ENCODE measurements at places on chromosomes 5 and 9.

DNA sequence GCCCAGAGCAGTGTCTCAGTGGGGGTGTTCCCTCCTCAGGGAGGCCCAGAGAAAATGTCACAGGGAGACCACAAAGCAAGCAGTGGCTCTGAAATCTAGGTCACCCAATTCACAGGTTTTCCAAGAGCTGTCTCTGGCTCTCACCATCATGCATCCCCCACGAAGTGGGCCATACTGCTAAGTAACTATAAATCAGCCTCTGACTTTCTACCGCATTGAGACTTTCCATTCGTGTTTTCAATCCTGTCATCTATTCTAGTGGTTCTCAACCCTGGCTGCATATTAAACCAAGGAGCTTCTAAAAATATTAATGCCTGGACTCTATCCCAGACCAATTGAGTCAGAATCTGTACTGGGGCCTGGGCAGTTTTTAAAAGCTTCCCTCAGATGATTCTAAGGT, 2.0 kb upstream of the C1QTNF3 start:
- DNase-seq = no peak

GRCh38 chr5:38615981-38616451, 59.6 kb upstream of the LIFR start:
- no peak for DNase-seq

DNA sequence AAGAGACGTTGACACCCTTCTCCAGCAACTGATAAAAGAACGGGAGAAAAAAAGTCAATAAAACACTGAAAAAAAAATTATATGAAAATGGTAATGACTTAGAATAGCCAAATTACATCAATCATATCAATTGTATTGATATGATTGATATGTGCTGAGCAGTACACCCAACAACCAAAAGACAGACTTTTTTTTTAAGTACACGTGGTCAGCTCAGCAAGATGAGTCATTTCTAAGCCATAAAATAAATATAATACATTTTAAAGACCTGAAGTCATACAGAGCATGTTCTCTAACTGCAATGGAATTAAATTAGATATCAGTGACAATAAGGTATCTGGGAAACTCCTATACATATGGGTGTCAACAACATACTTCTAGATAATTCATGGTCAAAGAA, 30.9 kb upstream of the OLFM1 start:
- DNase-seq = no peak

GRCh38 chr9:134436379-134436762, 110.1 kb downstream of the RXRA start:
- no peak for DNase-seq

GRCh38 chr5:143231416-143231815, 172.1 kb downstream of the NR3C1 start:
- DNase-seq = no peak

GRCh38 chr5:79111960-79112702, 522 bp downstream of the BHMT start:
- DNase-seq = peak; percentile 48

- no peak for DNase-seq
These were observed 17.2 kb upstream of the TENT2 start for GRCh38 chr5:79595086-79595485.

DNA sequence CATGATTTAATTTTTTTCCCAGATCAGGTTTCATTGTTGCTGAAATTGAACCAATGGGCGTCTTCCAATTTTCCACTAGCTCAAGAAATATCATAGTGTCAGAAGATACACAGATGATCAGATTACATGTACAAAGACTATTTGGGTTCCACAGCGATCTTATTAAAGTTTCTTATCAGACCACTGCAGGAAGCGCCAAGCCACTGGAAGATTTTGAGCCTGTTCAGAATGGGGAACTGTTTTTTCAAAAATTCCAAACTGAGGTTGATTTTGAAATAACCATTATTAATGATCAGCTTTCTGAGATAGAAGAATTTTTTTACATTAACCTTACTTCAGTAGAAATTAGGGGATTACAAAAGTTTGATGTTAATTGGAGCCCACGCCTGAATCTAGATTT, 251.6 kb downstream of the ADGRV1 start:
- DNase-seq = no peak

DNA sequence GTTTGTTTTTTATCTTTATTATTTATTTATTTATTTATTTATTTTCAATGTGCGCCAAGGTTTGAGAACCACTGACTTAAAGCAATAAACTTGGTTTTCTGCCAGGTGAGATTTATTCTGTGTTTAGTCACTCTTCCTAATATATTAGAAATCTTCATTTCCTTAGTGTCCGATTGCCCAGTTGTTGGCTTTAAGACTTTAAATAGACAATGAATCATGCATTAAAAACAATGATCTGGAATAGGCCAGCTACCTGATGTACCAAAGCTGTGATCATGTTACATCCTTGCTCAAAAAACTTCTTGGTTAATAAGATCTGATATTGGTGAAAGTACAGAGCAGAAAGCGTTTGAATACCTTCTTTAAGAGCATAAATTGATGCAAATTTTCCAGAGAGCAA, 52.1 kb upstream of the ERBIN start:
- no peak for DNase-seq

DNA sequence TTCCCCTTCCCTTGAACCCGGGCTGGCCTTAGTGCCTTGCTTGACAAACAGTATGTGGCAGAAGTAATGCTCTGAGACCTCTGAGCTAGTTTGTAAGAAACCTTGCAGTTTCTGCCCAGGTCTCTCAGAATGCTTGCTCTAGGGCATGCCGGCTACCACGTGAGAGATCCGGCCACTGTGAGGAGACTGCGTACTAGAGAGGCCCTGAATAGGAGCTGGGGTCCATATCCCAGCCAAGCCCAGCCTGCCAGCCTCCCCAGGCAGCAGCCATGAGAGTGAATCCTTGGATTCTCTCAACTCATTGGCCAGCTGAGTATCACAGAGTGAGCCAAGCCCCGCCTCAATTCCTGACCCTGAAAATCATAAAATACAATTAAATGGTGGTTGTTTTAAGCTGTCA, 16.0 kb upstream of the COL15A1 start:
- no peak for DNase-seq

DNA sequence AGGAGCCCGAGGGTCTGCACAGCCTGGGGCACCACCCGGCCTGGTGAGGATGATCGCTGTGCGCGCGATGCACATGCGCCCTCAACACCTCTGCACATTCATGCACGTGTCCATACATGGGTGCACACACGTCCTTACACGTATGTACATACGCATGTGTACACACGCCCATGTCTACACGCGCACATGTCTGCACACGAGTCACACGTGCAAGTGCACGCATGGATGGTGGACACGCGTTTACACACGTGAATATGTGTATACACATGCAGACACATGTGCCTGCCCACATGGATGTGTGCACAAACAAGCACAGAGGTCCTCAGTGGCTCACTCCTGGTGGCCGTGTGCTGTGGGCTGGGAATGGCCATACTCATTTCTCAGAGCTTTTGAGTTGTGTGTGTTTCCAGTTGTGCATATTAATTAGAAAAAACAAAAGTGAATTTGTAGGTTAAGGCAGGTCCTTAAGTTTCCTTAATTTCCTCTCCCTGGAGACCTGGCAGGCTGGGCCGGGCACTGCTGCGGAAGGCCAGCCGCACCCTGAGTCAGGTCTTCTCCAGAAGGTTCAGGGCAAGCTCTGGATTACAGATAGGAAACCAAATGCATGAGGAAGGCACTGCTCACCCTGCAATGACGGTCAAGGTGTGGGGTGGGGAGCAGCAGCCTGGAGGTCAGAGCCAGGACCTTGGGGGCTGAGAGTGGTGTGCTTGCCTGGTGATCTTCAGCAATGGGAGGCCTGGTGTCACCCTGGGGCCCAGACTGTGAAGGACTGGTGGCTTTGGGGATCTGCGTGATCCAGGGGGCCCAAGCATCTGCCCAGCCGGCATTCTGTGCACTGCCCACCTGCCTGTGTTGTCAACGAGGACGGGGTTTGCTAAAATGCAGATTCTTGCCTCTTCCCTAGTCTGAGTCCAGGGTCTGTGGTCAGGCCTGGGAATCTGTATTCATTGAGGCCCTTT, 1.3 kb upstream of the RNU6ATAC start:
- DNase-seq = no peak

DNA sequence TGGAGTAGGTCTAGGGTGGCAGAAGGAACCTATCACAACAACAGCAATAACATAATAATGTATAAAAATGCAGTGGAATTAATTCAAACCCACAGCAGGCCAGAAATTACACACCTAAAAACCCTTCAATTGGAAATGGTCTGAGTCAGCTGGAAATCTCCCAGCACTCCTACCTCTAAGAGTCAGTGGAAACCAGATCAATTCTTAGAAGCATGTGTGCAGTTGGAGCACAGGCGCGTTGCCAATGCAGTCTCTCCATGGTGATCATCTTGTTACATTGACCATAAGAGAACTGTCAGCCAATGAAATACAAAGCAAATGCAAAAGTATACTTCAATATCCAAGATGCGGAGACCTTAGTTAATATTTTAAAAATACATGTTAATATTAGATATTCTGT, 15.1 kb upstream of the CSNK1G3 start:
- DNase-seq = no peak

DNA sequence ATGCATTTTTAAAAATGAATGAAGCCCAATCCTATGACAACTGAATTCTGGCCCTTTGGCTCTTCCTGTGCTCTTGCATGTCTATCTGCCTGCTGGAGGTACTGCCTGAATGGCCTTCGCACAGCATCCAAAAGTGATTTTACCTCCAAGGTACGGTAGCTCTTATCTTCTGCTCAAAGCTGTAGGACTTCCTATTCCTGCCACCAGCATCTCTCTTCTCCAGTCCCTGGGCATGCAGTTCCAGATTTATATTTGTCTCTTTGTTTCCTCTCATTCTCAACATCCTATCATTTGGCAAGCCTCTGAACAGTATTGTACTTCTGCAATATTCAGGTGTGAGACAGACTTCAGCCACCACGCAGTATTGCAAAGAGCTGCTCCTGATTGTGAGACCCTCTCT, 43.7 kb upstream of the SH3GL2 start:
- no peak for DNase-seq

DNA sequence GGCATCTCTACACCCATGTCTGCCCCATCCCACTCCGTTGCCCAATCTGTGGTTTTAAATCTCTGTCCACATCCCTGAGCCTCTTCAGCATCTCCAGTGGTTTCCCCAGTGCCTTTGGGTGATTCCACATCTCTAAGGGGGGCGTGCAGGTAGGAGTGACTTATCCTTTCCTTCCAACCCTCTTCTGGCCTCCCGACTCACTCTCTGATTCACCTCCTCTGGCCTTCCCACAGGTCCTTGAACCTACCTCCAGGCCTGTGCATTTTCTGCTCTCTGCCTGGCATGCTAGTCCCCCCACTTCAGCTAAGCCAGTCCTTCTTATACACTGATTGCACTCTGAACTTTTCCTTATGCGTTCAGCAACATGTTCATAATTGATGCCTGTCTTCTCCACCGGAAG, 99.0 kb downstream of the RALGPS1 start:
- DNase-seq = no peak

DNA sequence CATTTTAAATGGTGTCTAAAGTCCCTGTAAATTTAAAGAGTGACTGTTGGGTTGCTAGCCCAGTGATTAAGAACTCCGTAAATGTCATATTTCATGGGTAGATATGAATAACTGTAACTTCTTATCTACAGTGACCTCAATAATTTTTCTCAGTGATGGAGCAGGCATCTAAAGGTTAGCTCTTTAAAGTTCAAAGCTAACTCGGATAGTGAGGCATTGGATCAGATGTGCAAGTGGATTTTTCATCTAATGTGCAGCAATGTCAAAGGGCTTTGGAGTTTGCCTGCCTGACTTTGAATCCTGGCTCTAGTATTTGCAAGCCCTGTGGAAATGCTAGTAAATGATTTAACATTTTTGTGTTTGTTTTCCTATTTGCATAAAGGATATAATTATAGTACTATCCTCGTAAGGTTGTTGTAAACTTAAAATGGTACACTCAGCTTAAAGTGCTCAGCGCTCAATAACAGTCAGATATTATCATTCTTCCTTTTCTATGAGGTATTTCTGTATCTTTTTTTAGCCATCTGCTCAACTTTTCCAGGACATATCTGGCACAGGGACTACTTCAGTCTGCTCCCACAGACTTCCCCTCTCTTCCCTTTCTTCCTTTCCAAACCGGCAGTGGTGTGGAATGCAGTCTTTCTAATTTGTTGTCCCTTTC, 163.7 kb upstream of the ELL2 start:
- DNase-seq = no peak

- DNase-seq = no peak
These were observed 26.1 kb downstream of the ADAMTS2 start for GRCh38 chr5:179319123-179319522.

- no peak for DNase-seq
These were observed 472.7 kb upstream of the CDH9 start for GRCh38 chr5:27511061-27511460.

DNA sequence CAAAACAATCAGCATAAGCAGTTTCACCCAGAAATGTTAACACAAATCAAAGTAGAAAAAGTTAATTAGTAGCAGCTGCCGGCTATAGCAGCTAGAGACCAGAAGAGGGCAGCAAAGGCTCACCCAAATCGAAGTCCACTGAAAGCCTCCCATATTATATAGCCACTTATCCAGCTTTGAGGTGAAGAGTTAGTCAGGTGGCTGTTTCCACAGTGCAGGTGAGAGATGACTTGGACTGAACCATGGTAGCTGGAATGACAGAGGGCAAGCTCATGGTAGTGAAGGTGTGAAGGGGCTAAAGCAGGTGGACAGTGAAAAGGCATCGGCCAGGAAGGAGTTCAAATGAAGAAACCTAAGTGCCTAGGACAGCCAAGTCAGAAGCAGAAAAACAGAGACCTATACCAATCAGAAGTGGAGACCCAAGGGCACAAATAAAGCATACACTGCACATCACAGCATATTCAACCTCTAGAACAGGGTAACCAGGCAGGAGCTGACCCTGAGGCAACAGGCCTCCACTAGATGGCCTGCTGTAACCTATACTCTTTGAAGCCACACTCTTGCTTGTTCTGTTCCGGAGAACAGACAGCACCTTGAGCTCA, 7.2 kb upstream of the RNF38 start:
- peak; percentile 55 for DNase-seq

GRCh38 chr9:91320299-91320698, 41.4 kb downstream of the AUH start:
- no peak for DNase-seq

DNA sequence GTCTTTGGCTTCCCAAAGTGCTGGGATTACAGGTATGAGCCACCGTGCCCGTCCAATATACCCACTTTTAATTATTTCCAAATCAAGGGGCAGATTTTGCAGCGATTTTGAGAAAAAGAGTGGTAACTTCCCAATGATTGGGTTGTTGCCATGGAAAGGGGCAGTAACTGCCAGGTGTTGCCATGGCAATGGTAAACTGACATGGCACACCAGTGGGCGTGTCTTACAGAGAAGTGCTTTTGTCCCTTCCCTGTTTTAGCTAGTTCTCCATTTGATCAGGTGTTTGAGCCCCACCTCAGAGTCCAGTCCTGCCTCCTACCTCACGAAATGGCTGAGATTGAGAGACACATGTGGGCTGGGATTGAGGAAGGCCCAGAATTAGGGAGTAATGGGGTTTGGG, 86.3 kb upstream of the IER5L start:
- no peak for DNase-seq

Measured in nephron progenitor cell (in vitro differentiated cells).